K562 (cell line): ENCODE measurements at places on chromosomes 7 and 10. TPM values are rescaled to one million over a fixed set of nuclear protein-coding genes. Genes with fewer than 3 reads are reported as not detected.

PHTF2 gene
- 23.2 and 27.1 TPM in 2 replicates for total RNA-seq

TEX36 gene
- not detected in 2 replicates for total RNA-seq

GRCh38 chr10:19970717-19971116, 154.5 kb downstream of the PLXDC2 start:
- no peaks in the 10 kb centered on the region for H3K4me1 ChIP-seq
- no peak for DNase-seq
- no peaks in the 10 kb centered on the region for H3K36me3 ChIP-seq
- no peaks in the 10 kb centered on the region for H3K27me3 ChIP-seq
- no peak overlapping the region for H3K27ac ChIP-seq
- H3K4me3 ChIP-seq: no peak overlapping the region

DNA sequence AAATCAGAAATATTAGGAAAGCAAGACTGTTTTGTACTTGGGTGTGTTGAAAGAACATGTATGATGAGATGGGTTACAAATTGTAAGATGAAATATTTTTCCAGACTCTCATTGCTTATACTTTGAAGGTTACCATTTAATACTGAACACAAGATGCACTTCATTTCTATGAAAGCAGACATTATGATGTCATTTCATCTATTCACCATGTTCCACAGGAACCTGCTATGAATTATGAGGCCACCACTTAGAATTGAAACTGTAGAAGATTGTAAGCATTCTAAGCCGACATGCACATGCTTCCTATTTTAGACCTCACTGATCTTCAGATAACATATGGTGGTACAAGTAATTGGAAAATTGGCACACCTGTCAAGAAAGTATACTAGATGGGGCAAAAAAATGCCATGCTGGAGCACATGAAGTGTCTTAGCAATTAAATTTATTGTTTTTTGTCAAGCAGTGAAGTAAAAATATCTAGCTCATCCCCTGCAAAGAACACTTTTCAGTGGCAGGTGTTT, 195.0 kb downstream of the PHF14 start:
- H3K4me1 ChIP-seq: no peaks in the 10 kb centered on the region
- no peak overlapping the region for H3K27ac ChIP-seq
- DNase-seq: no peak
- no peaks in the 10 kb centered on the region for H3K36me3 ChIP-seq
- H3K4me3 ChIP-seq: no peak overlapping the region
